Brain microvascular endothelial cell (primary cell): ENCODE measurements at places on chromosomes 7 and 10.

DNA sequence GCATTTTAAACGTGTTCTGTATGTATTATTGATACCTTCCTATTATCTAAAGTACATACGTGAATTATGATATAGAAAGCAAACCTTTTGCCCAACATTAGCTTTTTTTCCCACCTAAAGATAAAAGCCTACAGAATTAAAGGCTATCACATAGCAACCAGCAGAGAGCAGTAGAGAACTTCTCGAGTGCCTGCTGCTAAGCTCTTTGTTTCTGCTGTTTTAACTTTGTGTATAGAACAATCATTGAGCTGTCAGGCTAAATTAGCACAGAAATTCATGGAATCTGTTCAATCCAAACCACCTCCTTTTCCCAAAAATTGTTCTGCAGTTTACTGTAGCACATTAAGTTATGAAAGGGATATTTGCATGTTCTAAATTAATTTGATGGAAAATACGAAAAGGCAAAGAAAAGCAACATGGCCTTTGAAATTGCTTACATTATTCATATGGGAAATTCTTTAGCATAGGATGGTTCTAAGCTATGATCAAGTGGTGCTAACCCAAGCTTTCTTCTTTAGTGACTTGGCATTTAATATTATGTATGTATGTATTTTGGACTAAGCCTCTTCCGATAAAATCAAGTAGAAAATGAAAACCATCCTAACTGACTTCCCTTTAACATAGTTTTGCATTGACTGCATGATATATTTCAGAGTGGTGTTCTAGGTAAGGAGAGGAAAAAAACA is 1288.5 kb downstream of the GATA3 start:
- peak; percentile 18 for DNase-seq

- DNase-seq, result no peak
Measured at GRCh38 chr10:44382981-44383748, 1.7 kb downstream of the CXCL12 start.

DNA sequence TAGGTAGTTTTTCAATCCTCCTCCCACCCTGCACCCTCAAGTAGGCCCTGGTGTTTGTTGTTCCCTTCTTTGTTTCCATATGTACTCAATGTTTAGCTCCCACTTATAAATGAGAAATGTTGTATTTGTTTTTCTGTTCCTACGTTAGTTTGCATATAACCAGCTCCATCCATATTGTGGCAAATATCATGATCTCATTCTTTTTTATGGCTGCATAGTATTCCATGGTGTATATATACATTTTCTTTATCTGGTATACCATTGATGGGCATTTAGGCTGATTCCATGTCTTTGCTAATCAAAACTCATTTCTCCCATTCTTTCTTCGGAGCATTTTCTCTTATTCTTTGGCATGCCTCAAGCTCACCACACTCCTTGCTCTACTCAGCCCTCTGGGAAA is 789.6 kb upstream of the KCND2 start:
- no peak for DNase-seq

DNA sequence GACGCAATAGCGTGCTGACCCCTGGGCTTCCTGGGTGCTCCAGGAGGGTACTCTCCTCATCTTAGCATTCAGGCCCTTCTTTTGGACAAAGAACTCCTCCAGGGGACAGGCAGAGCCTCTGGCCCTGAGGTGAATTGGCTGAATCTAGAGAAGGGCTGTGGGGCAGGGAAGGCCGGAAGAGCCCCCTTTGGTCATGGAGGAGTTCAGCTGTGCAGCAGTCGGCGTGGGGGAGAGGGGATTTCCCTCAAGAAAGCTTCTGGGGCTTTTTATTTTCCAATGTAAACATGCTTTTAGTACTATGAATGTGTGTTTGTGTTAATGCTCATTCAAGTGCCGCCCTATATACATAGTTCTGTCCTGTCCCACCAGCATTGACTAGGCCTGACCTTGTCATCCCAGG is 38.8 kb downstream of the FIGNL1 start:
- DNase-seq, result no peak

DNA sequence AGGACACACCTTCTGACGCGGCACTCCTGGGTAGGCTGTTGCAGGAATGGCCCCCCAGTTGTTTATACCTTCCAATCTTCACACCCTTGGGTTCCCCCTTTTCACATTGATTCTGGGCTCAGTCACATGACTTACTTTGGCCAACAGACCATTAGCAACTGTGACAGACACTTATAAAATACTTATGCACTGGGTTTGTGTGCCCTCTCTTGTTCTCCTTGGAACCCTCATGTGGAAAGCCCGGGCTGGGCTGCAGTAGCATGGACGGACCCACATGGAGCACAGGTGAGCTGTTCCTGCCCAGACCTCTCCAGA is 69.0 kb downstream of the ATXN7L1 start:
- no peak for DNase-seq

DNA sequence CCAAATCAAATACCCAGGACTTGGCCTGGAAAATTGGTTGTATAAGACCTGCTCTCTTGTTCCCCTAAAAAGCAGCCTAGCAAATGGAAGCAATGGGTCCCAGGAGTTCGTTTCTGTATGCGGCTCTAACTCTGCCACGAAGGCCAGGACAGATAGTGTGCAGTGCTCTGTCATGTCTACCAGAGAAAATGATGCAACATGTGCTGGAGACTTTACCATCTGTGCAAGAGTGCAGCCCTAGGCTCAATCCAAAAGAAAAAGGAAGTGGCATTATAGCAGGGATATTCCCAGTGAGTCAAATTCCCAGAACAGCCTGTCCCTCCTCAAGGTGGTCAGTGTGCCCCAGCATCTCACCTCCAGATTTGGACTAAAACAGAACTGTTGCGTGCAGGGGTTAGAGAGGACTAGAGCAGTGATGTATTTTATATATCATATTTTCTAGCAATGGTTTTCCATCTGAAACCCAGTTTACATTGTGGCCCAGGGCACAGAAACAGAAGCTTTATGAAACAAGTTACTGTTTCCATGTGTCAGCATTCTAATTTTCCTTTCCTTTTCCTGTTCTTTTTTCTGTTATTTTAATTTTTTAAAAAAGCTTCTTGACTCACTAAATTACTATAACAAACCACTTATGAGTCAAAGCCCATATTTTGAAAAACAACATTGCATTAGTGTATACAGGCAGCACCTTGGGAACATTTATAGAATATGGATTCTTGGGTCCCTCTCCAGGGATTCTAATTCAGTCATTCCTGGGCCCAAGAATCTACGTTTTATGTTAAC is 311.2 kb downstream of the RNLS start:
- DNase-seq, result no peak

GRCh38 chr10:34771525-34771924 is 43.6 kb downstream of the PARD3 start:
- no peak for DNase-seq

DNA sequence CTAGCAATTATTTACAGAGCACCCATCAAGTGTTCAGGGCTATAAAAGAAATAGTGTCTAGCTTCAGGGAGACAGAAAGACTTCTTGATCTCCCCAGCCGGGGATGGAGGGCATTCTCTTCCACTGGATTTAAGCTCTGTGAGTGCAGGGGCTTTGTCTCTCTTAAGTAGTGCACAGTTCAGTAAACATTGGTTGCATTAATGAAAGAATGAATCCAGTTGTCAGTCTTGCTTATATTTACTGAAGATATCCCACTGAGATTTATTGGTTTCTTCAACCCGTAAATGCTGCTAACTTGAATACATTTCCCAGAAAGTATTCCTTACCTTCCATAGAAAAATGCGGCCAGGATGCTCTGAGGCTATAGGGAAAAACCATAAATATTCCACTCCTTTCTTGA is 41.9 kb downstream of the AUTS2 start:
- no peak for DNase-seq

GRCh38 chr10:90199513-90199912 is 498.1 kb downstream of the KIF20B start:
- DNase-seq, result no peak

- no peak for DNase-seq
Measured at GRCh38 chr7:42445691-42446090, 208.7 kb upstream of the GLI3 start.

DNA sequence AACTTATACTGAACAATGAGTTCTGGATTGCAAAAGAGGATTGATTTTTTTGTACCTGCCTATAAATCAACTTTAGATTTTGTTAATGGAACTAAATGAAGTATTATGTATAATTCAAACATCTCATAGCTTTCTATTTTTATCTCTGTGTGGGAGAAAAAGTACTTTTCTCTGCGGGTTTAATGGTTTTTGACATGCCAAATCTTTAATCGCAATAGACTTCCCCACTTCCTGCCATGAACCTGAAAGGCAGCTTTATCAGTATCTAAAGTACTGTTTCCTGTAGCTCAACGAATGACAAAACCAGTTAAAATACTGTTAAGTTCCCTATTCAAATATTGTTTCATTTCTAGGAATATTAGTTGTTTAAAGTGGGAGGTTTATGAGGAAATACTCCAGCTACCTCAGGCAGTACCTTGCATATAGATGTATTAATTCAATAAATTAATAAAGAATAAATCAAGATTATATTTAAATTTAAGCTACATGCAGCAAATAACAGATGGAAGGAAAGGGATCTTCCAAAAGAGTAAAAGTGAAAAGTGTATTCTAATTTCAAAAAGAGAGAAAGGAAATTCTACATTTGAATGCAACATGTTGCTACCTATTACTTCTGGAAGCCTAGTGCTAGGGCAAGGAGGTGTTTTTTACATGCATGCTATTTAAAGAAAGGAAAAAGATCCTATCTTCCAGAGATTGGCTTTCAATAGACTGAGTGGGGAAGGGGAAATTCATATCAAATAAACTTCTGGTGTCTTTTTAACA is 75.9 kb downstream of the SVOPL start:
- no peak for DNase-seq

- peak; percentile 84 for DNase-seq
Measured at GRCh38 chr10:115082506-115082905, 10.7 kb upstream of the ATRNL1 start.

DNA sequence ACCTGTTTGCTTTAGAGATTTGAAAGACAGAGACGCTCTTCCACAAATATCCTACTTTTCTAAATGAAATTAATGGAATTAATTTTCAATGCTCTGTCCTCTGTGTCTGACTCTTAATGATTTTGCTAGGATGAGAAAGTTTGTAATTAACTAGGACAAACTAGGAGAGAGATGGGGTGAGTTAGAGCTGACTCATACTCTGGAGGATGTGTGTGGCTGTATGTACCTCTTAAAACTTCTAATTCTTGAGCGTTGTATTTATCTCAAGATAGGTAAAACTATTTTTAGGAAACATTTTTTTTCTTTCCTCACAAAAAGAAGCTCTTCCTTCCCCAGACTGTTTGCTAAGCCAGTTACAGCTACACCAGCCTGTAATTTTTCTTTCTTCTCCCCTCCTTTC is 178.8 kb upstream of the ANKRD30A start:
- DNase-seq, result no peak

DNA sequence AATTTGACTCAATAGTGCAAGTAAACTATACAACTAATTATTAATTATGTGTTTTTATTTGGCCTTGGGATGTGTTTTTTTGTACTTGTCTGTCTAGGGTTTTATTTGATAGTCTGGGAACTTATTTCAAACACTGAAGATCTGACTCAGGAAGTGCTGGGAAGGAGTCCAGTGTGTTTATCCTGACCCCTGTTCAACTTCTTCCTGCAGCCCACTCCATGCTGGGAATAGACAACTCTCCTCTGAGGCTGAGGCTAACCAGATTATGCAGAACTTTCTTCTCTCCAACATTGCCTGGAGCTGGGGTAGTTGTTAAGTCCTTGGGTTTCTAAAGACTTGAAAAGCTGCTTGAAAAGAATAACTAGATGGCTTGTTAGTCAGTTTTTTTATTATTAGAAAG is 6.9 kb downstream of the CISD1 start:
- DNase-seq, result peak; percentile 62

- DNase-seq, result no peak
Measured at GRCh38 chr7:75058406-75058805, 15.2 kb downstream of the RCC1L start.
